ENCODE measurements at places on chromosomes 4 and X.
A peak's percentile ranks its signal among the peaks of the same experiment; 100 is the strongest.

GRCh38 chrX:108250654-108251579, 159.3 kb downstream of the ATG4A start:
- no peak for DNase-seq

DNA sequence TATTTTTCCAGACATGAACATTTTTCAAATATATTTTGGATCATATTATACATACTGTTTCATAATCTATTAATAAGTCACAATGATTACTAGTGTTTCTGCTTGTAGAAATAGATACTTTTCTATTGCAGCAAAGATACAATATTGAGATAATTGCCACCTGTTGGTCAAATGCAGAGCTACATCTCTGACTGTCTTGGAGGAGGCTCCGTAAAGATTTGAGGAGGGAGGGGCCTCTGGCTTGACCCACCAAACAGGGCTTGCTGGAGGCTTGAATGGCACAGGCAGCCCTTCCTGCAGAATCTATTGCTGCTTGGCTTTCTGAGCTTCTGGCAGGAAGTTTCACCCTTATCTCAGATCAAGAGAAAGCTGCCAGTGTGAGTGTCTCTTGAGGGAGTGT, 99.3 kb upstream of the ARMCX2 start:
- DNase-seq, result no peak

DNA sequence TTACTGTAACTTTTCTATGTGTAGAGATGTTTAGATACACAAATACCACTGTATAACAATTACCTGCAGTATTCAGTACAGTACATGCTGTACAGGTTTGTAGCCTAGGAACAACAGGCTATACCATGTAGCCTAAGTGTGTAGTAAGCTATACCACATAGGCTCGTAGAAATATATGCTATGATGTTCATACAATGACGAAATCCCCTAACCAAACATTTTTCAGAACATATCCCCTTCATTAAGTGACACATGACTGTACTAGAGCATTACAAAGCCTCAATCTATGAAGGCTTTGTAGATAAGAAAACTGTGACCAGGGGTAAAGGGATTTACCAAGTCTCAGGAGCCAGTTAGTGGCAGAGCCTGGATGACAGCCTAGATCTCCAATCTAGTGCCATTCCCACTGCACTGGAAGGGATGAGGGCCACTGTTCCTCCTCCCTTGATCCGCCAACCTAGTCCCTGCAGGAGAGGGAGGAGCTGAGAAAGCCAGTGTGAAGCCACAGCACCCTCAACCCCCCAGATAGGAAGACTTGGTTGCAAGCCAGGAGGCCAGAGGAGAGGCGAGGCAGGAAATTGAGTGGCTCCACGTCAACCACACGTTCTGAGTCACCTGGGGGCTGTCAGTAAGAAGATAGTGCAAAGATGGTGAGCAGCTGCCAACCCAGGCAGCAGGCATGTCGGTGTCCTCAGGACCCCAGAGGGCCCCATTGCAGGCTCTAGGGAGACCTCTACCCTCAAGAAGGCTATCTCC, 227.7 kb downstream of the BCOR start:
- no peak for DNase-seq

DNA sequence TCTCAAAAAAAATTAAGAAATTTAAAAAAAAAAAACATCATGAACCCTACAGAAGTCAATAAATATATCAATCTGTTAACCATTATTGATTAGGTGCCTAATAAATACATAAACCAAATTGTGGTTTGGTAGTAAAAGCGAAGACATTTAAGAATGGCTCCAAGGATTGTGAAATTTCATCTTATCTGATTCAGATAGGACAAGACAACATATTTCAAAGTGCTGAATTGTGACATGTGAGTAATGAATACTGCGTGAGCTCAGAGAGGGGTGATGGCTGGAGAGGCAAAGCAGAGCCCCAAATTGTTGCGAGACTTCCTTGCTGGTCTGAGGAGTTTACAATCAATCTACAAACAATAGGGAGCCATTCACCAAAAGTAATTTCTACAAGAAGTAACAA, 8.2 kb downstream of the AMBN start:
- DNase-seq, result no peak

DNA sequence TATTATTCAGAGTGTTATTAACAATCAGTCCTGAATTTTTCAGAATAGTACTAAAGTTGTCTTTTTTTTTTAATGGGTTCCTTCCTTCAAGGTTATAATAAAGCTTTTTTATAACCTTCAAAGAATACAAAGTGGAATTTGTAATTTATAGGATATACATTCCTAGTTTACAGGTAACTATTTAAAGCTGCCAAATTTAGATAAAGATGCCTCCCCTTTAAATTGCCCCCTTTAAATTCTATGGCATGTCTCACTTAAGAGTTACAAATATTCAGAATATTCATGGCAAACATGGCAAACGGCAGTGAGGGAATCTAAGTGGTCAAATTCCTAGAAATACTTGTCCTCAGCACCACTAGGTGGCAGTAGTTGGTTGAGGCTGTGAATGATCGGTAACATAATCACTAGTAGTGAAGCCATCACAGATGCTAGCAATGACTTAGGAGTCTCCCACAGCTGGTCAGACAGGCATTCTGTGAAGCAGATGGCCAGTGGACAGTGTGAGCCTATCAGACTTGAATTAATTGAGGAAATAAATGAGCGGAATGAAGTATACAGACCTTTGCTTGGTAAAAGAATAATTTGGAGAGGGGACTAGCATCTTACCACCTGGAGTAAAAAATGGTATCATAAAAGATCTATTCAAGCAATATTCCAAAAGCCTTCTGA, 86.4 kb downstream of the CBR4 start:
- peak; percentile 33 for DNase-seq

GRCh38 chrX:109733613-109734083, 591 bp upstream of the ACSL4 start:
- no peak for DNase-seq

- no peak for DNase-seq
Measured at GRCh38 chrX:152871260-152871659, 26.6 kb upstream of the ZNF185 start.

DNA sequence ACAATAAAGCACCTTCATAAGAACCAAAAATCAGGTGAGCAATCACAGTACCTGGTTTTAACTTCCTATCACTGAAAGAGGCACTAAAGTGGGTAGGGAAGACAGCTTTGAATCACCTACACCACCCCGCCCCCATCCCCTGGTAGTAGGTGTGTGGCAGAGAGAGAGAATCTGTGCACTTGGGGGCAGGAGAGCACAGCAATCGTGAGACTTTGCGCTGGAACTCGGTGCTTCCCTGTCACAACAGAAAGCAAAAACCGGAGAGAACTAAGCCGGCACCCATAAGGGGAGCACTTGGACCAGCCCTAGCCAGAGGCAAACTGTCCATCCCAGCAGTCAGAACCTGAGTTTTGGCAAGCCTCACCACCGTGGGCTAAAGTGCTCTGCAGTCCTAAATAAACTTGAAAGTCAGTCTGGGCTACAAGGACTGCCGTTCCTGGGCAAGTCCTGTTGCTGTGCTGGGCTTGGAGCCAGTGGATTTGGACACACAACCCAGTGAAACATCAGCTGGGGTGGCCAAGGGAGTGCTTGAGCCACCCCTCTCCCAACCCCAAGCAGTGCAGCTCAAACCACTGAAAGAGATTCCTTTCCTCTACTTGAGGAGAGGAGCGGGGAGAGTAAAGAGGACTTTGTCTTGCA, 32.1 kb downstream of the NDUFB11 start:
- DNase-seq, result no peak

GRCh38 chr4:33255094-33255493, 2534.9 kb downstream of the PCDH7 start:
- DNase-seq, result no peak

GRCh38 chr4:129490516-129490915, 394.6 kb downstream of the C4orf33 start:
- DNase-seq, result no peak

- DNase-seq, result no peak
Measured at GRCh38 chr4:7956270-7956808, 16.7 kb upstream of the AFAP1 start.

GRCh38 chr4:114109776-114110175, 130.3 kb upstream of the ARSJ start:
- no peak for DNase-seq

Data from BJ (cell line).